ENCODE measurements at places on chromosomes 5 and 9.

DNA sequence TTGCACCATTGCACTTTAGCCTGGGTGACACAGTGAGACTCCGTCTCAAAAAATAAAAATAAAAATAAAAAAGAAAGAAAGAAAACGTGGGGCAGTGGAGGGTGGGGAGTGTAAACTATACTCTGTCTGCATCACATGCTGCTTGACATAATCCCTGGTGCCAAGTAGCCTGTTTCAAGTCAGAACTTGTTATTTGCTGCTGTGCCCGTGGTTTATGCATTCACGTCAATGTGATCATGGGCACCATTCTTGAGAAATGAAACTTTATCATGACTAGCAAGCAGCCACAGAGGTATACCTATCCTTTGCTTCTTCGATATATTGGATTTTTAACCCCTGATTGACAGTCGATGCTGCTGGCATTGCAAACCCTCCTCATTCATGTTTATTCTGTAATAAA lies 4.1 kb upstream of the SMU1 start:
- DNase-seq: no peak

DNA sequence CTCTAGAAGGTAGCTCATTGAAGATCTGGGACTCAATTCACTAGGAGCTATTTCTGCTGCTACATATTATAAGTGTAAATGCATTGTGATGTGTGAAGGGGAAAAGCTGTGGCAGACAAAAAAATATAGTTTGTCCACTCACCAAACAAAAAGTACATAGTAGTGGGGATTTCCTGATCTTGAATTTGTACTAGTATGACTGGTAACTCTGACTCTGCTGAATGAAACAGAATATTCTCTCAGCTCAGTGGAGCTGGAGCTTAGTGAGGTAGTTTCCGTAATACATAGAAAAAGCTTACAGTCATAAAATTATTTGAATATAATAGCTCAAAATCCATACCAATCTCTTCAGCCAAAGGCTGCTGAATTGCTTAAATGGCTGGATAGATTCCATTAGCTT lies 455.6 kb upstream of the CD180 start:
- no peak for DNase-seq

DNA sequence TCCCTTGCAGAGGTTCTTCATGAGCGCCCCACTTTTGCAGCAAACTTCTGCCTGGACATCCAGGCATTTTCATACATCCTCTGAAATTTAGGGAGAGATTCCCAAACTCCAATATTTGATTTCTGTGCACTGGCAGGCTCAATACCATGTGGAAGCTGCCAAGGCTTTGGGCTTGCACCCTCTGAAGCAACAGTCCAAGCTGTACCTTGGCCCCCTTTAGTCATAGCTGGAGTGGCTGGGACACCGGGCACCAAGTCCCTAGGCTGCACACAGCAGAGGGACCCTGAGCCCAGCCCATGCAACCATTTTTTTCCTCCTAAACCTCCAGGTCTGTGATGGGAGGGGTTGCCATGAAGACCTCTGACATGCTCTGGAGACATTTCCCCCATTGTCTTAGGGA lies 74.7 kb downstream of the ZFAND5 start:
- no peak for DNase-seq

GRCh38 chr5:178385496-178385890 lies 152.9 kb upstream of the PHYKPL start:
- no peak for DNase-seq

DNA sequence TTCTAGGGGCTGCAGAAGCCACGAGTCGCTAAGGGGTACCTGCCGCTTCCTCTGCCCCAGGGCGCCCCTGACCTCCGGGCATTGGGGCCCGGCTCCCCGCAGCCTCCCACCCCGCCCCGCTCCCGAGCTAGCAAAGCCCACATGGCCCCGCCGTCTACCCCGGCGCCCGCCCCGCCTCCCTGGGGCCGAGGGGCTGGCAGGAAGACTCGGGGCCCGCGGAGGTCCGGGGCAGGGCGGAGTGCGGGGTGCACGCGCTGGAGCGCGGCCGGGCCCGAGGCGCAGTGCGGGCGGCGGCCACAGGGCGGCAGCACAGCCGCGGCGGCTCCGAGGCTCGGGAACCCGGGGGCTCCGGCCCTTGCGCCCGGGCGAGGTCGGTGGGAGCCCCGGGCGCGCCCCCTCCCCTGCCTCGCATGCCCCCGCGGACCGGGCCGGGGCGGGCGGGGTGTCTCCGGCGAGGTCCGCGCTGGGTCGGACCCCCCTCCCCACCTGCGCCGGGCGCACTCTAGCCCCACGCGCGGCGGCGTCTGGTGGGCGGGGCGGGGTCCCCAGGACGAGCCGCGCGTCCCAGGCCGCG lies 6.7 kb downstream of the NRARP start:
- peak; percentile 72 for DNase-seq

DNA sequence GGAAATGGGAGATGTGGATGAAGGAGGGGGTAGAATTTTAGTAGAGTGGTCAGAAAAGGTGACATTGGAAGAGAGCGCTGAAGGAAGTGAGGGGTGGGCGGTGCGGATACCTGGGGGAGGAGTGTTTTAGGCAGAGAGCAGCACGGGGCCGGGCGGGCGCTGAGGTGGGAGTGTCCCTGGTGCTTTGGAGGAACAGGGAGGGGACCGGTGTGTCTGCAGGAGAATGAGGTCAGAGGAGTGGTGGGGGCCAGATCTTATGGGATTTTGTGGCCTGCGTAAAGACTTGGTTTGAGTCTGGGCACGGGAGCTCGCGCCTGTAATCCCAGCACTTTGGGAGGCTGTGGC lies 5.8 kb upstream of the PSD2 start:
- no peak for DNase-seq

DNA sequence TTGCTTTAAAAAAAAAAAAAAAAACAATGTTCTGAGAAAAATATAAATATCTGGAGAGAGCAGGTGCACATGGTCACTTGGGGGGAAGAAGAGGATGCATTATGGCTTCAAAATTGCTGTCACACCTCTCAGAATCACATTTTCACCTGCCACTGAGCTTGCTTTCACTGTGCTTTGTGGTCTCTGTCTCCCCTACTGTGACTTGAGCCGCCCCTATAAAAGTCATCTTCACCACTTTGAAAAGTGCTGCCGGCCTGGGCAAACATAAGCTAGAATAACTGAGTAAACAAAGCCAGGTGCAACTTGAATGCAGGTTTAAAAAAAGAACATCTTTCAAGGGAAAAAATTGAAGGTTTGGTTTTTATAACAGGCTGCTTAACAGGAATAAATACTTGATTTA lies 368.1 kb upstream of the GRIA1 start:
- no peak for DNase-seq

DNA sequence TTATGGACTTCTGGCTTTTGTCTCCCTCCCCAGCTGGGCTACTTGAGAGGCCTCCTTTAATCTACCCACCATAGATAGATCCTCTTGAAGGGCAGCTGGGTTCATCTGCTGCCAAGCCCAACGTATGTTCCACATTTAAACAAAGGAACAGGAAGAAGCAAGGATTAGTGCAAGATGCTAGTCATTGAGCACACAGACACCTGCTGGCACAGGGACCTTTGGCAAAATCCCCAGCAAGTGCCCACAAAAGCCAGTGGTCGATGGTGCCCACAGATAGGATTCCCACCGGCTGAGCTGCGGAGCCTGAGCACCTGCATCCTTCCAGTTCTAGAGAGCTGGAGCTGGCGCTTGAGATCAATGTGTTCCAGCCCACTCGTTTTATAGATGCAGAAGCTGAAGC lies 57.7 kb upstream of the SHB start:
- DNase-seq: no peak

GRCh38 chr9:108108280-108108851 lies 618.8 kb upstream of the KLF4 start:
- DNase-seq: no peak

- DNase-seq: no peak
Observed at GRCh38 chr5:1091632-1092031, 20.2 kb downstream of the SLC12A7 start.

DNA sequence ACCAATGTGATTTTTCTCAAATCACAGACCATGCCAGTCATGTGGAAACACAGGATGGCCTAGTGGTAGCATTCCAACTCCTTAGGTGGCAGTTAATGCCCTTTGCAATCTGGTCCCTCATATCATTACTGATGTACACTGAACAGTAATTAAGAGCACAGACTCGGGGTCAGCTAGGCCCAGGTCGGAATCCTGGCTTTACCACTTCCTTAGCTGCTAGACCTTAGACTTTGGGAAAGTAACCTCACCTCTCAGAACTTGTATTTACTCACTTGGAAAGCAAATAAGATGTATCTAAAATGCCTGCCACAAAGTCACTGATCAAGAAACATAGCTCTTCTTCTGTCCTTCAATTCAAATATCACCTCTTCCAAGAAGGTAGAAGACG lies 112.8 kb downstream of the MAPKAP1 start:
- DNase-seq: no peak

DNA sequence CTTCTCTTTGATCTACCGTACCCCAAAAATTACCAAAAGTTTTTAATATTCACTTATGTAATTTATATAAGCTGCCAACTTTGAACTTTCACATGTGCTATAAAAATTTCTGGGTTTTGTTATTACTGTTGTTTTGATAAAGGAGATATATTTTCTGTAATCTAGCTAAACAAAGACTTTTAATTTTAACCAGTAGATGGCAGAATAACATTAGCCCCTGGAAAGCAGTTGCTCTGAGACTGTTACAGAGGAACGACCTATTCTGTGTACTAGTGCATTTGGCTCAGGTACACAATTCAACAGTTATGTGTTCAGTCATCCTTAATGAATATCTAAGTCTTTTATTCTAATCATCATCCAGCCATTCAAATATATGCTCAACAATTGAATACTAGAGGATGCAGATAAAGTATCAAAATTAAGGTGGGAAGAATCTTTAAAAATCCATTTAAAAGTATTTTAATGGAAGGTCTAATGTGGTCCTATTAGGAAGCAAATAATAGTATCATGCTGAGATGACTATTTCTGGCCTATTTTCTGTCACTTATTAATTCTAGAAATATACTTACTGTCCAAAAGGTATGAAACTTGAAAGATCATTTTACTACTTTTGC lies 8.6 kb downstream of the KLHL9 start:
- DNase-seq: no peak

DNA sequence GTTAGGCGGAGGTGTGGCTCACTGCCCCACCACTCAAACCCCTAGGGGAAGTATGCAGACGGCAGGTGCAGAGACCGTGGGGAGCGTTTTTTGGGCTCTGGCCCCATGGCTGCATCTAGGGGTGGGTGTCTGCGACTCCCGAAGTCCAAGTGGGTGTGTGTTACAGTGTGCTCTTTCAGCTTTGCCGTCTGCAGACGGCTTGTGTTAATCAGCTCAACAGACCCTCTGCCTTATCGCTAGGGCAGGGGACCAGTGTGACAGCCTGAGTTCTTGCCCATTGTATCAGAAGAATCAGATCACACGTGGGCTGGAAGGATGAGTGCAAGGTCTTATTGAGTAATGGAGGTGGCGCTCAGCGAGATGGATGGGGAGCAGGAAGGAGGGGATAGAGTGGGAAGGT lies 162.8 kb downstream of the ENC1 start:
- DNase-seq: no peak

GRCh38 chr9:27655441-27655840 lies 82.2 kb upstream of the C9orf72 start:
- no peak for DNase-seq

DNA sequence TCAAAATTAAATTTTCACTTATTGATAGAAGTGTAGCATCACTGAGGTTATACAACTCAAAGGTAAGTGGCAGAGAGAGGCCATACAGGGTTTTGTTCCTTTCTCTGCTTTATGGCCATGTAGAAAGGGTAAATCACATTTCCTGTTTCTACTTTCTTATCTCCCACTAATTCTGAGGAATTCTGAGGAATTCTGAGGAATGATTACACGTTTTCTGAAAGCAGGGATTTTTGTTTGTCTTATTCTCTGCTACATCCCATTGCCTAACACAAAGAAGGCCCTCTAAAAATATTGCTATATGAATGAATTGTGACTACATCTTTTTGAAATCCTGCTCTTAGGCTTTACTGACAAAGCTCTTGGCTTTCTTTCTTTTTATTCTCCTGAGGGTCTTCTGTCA lies 516.9 kb upstream of the ZNF608 start:
- DNase-seq: no peak

DNA sequence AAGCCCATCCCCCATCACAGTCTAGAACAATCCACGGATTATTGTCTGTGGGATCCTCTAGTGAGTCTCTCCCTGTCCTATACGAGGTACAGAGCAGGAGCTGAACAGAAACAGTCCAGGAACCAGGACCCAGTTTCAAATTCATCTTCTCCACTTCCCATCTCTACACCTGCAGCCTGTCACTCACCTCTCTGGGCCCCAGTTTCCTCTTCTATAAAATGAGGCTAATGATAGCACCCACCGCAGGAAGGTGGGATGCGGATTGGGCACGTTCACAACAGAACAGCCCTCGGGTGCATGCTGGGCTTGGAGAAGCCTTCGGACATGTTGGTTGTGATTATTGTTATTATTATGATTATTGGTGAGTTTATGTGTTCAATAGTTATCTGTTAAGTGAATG lies 78.5 kb downstream of the ANKRD33B start:
- DNase-seq: no peak

DNA sequence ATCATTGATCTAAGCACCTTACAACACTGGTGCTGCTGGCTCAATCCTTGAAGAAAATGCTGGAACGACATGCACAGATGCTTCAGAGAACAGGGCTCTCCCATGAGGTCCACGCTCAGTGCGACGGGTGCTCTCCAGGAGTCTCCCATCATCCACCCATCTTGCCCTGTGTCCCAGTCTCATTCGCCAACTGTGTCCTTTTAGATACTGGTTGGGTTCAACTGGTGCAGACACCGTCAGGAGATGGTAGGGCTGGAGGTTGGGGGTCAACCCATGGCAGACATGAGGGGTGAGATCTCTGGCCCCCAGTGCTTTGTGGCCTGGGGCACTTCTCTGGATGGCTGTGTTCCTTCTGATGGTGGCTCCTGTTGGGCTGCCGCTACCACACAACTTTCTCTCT lies 1.6 kb upstream of the OBP2B start:
- DNase-seq: no peak

- DNase-seq: peak; percentile 55
Observed at GRCh38 chr5:157312492-157312891, 46.6 kb downstream of the CYFIP2 start.

DNA sequence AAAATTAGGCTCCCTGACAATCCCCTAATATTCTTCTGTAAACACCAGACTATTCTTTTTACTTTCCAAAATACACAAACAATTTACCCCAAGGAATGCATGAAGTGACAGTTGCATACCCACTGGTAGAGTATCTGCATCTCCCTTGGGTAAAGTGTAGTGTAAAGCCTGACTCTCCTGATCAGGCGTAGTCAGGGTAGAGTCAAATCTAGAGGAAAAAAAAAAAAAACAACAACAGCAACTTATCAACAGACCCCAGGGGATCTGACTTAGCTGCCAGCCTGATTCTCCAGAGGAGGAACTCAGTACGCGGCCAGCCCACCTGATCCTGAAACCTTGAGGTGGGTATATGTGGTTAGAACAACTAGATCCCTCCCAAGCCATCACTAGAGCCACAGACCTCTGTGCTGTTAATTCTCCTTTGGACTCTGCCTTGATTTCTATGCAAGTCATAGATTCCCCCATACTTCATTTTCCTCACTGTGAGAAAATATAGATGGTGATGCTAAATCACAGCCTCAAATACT lies 61.0 kb downstream of the ZNF608 start:
- DNase-seq: no peak
